ENCODE measurements at places on chromosomes 1 and 21.
A peak's percentile ranks its signal among the peaks of the same experiment; 100 is the strongest.

- DNase-seq = no peak
Observed at GRCh38 chr1:235720544-235720943, 71.0 kb upstream of the GNG4 start.

DNA sequence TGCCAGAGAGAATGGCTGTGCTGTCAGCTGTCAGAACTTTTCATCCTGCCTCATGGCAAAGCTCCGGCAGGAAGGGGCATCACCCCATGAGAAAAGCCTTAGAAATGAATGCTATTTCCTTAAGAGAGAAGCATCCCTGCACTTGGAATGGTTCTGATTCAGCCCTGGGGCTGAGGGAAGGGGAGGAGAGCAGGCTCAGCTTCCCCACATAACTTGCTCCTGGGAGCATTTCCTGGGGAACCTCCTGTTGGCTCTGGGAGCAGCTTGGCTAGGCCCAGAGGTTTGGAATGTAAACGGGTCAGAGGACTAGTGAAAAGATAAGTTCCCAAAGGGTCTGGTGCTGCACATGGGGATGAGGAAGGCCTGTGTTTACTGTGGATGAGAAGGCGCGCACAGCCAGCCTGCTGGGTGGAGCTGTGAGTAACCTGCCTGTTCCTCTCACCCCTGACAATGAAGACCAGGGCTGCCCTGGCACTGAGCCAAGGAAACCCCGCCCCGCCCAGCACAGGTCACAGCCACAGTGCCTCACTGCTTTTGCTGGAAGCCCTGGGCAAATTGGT is 5.0 kb downstream of the PRELP start:
- peak; percentile 61 for DNase-seq

GRCh38 chr1:26921126-26921539 is 410 bp upstream of the NUDC start:
- no peak for DNase-seq

DNA sequence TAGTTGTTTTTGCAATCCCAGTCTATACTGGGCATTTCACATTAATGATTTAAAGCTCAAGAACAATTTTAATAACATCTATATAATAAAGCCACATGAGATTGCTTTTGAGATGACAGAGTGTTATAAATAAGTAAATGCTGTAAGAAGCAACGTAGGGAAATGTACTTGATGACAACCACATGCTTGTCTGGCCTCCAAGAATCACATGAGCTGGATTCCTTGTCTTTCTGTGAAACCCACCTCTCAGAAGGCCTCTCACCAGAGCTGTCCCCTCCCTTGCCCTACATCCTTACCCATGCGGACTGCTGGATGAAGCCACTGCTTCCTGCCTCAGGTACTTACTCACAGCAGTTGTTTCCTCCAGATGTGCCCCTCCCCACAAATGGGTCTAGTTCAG is 145.1 kb upstream of the CTTNBP2NL start:
- no peak for DNase-seq

- DNase-seq = no peak
Observed at GRCh38 chr1:218266356-218266755, 18.7 kb upstream of the RRP15 start.

DNA sequence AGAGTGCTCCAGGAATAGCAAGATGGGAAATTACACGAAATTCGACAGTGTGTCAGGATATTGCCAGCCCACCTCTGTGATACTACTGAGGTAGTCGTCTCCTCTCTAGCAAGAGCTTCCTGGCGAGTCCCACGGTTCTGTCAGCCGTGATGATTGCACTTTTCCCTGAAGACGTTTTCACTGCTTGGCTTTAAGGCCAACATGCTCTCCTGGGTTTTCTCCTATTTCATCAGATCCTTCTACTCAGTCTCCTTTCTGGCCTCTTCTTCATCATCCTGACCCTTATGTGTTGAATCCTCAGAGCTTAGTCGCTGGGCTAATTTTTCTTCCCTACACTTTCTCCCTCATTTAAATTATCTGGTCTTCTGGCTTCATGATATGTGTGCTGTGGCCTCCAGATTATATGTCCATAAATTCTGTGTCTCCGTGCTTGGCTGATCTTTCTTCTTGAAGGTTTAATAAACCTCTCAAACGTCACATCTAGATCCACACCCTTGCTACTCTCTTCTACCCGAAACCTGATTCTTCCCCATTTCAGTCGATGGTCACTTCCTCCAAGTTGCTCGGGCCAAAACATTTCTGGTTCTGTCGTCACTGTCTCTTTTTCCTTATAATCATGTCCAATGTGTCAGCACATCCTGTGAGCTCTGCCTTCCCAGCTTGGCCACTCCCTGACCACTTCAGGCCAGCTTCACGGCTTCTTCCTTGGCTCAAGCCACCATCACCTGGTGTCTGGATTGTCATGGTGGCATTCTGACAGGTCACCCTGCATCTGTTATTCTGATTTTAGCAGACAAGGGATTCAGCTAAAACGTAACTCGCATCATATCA is 12.2 kb downstream of the OR2B11 start:
- no peak for DNase-seq

GRCh38 chr1:233662575-233663304 is 48.8 kb downstream of the KCNK1 start:
- no peak for DNase-seq

GRCh38 chr1:227316456-227316855 is 1.8 kb downstream of the CDC42BPA start:
- DNase-seq = no peak
